Activated T-helper 1 cell treated with anti-CD3 and anti-CD28 coated beads, Interleukin-2, amount 50 U/mL, for 16 hours (primary cell): ENCODE measurements at places on chromosomes 16 and 17.
A peak's percentile ranks its signal among the peaks of the same experiment; 100 is the strongest.

- no peak for DNase-seq
Measured at GRCh38 chr17:10661437-10661836, 4.3 kb upstream of the MYH3 start.

- no peak for DNase-seq
Measured at GRCh38 chr17:51010173-51010675, 110.4 kb downstream of the SPAG9 start.

DNA sequence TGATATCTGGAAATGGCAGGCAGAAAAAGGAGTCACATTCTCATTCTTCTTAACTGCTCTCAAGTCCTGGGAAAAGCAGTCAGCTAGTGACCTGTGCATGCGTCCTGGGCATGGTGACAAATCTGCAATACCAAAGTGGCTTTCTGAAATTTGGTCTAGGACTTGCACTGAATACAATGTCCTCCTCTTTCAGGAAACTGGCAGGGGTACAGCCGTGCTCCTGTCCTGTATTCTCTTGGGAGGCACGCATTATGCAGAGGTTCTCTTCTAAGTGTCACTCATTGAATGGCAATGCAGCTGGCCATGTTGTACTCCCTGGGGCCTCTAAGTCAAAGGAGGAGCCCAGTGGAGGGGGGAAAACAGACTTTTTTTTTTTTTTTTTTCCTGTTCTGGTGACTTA, 10.6 kb downstream of the PHF12 start:
- DNase-seq: no peak

GRCh38 chr16:86061721-86062120, 162.8 kb downstream of the IRF8 start:
- no peak for DNase-seq

DNA sequence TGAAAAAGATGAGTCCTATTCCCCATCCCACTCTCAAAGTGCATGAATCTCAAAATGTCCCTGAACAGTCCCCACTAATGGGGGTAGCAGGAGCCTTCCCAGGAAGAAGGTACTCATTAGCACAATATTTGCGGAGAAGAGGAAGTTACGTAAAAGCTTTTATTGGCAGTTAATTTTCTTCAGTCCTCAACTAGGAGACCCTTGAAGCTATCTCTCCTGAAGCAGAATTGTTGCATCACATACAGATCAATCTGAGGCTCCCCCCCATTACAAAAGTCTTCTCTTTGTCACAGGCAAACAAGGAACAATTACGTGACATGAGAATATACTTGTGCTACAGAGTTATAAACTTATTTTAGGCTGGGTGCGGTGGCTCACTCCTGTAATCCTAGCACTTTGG, 14.2 kb downstream of the SLFN12L start:
- no peak for DNase-seq

GRCh38 chr16:89123001-89123830, 29.6 kb downstream of the ACSF3 start:
- no peak for DNase-seq

- no peak for DNase-seq
Measured at GRCh38 chr16:61246592-61246991, 789.6 kb downstream of the CDH8 start.

GRCh38 chr16:10897134-10897533, 20.1 kb downstream of the CIITA start:
- no peak for DNase-seq

- DNase-seq: peak; percentile 40
Measured at GRCh38 chr17:35890774-35891155, 10.6 kb upstream of the CCL5 start.

DNA sequence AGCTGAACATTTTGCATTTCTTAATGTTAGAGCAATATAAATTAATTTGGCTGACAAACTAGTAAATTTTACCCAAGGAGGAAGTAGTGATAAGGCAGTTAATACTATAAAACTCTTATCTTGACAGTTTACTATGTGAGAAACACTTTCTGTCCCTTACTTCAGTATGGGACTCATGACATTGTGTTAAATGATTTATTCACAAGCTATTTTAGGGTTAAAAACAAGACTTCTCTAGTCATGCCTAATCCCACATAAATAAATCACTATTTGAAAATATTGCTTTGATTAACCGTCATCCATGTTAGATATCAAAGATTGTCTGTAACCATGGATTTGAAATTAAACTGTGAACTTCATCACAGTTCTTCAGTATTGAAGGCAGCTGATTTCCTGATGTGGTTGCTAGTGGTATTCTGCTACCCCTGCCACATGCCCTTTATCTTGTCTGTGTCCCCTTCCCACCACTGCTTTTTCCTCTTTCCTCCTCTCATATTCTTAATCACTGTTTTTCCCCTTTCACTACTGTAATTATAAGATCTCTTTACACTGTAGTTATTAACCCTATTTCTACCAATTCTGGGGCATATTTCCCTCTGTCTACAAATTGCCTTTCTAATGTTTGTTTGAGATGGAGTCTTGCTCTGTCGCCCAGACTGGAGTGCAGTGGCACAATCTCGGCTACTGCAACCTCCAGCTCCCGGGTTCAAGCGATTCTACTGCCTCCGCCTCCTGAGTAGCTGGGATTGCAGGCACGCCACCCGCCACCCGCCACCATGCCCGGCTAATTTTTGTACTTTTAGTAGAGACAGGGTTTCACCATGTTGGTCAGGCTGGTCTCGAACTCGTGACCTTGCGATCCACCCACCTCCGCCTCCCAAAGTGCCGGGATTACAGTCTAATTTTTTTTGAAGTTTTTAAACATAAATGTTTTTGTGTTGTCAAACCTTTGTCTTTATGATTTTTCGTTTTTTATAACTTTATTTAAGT, 95.6 kb downstream of the STXBP4 start:
- DNase-seq: no peak

- no peak for DNase-seq
Measured at GRCh38 chr16:25914357-25914962, 222.7 kb downstream of the HS3ST4 start.

DNA sequence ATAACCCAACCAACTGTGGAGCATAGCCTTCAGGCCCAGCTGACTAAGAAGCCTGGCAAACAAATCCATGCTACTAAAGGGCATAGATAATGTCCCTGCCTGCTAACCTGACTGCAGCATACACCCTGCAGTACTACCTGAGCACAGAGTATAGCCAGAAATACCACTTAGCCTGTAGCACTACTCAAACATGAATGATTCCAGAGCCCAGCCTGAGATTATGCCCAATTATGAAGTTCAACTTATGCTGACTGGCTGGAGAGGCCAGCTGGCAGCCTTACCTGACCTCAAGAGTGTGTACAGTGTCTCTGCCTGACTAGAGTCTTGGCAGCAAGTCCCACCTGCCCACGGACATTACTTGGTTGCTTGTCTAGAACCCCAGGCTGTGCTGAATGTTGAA, 1265.3 kb downstream of the CDH11 start:
- no peak for DNase-seq

DNA sequence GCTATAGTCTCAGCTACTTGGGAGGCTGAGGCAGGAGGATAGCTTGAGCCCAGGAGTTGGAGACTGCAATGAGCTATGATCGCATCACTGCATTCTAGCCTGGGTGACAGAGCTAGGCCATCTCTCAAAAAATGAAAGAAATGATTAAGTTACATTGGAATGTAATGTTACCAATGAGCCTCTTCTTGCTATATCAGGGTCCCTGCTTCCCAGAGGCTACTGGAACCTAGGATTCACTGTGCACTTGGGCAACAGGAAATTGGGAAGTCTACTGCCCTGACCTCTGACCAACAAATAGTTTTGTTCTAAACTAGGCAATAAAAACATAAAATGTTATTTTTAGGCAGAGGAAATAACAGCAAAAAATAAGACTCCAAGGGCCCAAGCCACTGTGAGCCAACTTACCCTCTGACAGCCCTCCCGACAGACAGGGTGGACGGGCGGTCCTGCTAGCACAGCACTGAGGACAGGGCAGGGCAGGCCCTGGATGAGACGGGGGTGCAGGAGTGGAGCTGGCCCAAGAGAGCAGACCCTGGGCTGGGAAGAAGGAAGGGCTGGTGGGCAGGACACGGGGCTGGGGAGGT, 27.5 kb downstream of the NSMCE1 start:
- DNase-seq: no peak

DNA sequence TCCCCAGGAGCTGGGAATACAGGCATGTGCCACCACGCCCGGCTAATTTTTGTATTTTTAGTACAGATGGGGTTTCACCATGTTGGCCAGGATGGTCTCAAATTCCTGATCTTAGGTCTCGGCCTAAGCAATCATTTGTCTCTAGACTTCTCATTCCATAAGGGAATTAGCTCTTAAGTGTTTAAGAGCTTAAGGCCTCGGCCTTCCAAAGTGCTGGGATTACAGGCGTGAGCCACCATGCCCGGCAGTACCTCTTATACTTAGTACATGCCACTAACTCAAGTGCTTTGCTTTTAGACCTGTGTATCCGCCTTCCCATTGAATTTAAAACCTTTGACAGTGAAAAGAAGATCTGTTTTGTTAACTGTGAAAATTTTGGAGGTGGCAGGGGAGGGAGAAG, 16.6 kb upstream of the IL21R start:
- DNase-seq: no peak

DNA sequence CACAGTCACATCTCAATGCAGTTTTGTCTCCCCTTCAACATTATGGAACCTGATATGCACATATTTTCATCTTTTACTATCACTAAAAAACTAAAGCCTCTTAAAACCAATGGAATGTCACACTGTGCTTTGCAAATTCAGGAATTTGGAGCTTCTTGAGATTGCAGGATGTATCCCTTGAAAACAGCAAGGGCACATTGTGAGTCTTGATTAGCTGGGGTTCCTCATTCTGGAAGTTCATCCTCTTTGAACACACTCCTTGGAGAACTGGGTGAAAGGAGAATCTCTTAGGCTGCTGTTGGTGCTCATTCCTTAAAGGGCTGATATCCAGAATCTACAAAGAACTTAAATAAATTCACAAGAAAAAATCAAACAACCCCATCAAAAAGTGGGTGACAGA, 21.1 kb upstream of the MYOCD start:
- DNase-seq: no peak

- no peak for DNase-seq
Measured at GRCh38 chr17:5785867-5786509, 201.7 kb upstream of the NLRP1 start.

DNA sequence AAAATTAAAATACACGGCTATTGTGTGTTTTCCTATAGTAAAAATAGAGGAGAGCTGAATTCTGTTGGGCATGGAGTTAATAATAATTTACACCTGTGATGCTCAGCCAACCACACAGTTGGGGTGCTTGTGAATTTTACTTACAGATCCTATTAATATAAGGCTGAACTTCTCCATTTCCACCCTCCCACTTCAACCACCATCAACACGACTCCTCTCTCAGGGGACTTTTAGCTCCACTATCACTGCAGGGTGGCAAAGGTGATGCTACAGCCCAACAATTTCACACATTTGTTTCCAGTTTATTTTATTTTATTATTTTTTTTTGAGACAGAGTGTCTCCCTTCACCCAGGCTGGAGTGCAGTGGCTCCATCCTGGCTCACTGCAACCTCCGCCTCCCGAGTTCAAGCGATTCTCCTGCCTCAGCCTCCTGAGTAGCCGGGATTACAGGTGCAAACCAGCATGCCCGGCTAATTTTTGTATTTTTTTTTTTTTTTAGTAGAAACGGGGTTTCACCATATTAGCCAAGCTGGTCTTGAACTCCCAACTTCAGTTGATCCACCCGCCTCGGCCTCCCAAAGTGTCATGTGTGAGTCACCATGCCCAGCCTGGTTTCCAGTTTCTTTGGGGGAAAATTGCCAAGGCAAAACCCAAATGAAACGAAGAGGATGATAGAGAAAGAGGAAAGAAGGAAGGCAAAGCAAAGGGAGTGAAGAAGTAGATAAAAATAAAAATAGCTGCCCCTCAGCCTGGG, 57.9 kb downstream of the GNA13 start:
- no peak for DNase-seq

DNA sequence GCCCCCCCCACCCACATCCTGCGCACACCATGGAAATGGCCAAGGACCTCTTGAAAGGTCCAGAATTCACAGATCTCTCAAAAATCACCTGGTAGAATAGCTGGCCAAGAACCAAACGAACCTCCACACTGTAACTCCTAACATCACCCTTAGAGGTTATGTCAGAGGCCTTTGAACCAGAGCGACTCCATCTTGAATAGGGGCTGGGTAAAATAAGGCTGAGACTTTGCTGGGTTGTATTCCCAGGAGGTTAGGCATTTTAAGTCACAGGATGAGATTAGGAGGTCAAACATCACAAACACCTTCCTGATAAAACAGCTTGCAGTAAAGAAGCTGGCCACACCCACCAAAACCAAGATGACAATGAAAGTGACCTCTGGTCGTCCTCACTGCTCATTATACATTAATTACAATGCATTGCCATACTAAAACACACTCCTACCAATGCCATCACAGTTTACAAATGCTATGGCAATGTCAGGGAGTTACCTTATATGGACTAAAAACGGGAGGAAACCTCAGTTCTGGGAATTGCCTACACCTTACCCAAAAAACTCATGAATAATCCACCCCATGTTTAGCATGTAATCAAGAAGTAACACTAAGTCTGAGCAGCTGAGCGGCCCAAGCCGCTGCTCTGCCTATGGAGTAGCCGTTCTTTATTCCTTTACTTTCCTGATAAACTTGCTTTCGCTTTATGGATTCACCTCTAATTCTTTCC, 34.8 kb downstream of the SYCE1L start:
- DNase-seq: no peak

- DNase-seq: no peak
Measured at GRCh38 chr17:78557598-78558039, 19.6 kb downstream of the DNAH17 start.

DNA sequence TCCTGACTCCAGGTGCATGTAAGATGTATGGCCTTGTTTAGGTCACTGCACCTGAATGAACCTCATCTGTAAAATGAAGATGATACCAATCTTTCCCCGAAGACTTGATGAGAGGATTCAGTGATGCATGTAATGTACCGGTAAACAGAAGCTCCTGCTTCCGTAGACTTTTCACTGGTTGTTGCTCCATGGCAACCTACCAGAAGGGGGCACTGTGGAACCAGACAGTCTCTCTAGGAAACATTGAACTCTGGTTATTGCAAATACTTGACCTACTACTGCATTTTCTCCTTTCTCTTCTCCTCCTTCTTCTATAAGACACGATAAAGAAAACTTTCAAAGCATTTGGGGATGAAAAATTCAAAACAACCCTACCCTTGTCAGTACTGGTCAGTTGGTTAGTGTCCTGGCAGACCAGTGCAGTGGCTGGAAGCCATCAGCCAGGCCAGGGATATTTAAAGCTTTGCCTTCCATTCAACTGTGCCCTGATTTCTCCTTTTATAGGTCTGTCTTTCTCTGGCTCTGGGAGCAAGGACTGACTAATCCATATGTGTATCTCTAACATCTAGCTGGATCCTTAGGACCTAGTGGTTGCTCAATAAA, 667.4 kb upstream of the SALL1 start:
- no peak for DNase-seq
